ENCODE measurements at places on chromosomes 1 and 21. TPM values are rescaled to one million over a fixed set of nuclear protein-coding genes. Genes with fewer than 3 reads are reported as not detected.

DNA sequence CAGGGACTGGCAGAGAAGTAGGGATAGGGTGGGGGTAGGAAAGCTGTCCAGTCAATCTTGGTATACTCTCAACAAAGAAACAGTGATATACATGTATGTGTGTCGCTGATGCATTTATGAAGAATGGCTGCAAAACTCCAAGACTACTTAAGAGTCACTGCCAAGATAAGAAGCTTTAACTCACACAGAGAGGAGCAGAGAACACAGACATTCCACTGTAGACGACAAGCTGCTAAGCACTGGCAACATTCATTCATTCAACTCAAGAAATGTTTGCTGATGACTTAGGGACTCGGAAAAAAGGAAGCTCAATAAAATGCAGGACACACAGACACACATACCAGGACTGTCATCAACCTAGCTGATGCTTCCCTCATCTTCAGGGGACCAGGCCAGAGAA lies 5.5 kb downstream of the CTNNBIP1 start:
- no peak overlapping the region for H3K4me3 ChIP-seq
- no peaks in the 10 kb centered on the region for H3K36me3 ChIP-seq
- no peaks in the 10 kb centered on the region for H3K27me3 ChIP-seq
- peaks cover 37% of the 10 kb centered on the region for H3K4me1 ChIP-seq

DNA sequence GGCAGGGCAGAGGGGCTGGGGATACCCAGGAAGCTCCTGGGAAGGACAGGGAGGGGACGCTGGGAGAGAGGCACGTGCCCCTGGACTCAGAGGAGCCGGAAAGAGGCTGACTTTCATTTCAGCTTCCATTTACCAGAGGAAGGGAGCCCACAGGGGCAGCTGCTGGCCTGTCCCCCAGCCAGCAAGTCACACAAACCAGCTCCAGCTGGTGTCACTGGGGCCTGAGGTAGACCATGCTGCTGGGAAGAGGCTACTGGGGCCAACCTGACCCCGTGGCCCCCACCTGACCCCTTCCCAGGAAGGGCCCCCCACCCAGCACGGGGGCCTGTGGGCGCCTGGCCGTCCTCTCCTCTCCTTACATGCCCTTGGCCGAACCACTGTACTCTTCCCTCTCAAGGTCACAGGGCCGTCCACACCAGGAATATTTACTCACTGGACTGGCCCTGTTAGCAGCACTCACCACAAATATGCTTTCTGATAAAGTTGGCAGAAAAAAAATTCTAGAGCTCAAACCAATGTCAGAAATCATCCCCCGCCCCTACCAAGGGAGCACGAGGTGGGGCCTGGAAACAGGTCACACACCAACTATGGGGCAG lies 110.5 kb downstream of the CASZ1 start:
- peak overlapping the region; percentile 95 for H3K27ac ChIP-seq
- H3K4me3 ChIP-seq = no peak overlapping the region
- DNase-seq = no peak
- peaks cover 70% of the 10 kb centered on the region for H3K4me1 ChIP-seq
- H3K27me3 ChIP-seq = no peaks in the 10 kb centered on the region

- H3K27ac ChIP-seq = no peak overlapping the region
- H3K27me3 ChIP-seq = no peaks in the 10 kb centered on the region
- no peak for DNase-seq
- H3K36me3 ChIP-seq = no peaks in the 10 kb centered on the region
- no peaks in the 10 kb centered on the region for H3K4me1 ChIP-seq
Observed at GRCh38 chr1:25711555-25712298, 88.3 kb upstream of the SELENON start.

- DNase-seq = no peak
- H3K27ac ChIP-seq = peak overlapping the region; percentile 49
- H3K27me3 ChIP-seq = no peaks in the 10 kb centered on the region
- H3K4me1 ChIP-seq = peaks cover 12% of the 10 kb centered on the region
Observed at GRCh38 chr1:19495799-19496526, 10.6 kb upstream of the CAPZB start.

SPOCD1 gene
- total RNA-seq = 0.80 TPM

- DNase-seq = no peak
- no peak overlapping the region for H3K4me3 ChIP-seq
- no peak overlapping the region for H3K27ac ChIP-seq
- no peaks in the 10 kb centered on the region for H3K36me3 ChIP-seq
Observed at GRCh38 chr1:82560566-82560965, 759.8 kb downstream of the ADGRL2 start.

FMO4 gene
- 1.00 TPM for total RNA-seq

DNA sequence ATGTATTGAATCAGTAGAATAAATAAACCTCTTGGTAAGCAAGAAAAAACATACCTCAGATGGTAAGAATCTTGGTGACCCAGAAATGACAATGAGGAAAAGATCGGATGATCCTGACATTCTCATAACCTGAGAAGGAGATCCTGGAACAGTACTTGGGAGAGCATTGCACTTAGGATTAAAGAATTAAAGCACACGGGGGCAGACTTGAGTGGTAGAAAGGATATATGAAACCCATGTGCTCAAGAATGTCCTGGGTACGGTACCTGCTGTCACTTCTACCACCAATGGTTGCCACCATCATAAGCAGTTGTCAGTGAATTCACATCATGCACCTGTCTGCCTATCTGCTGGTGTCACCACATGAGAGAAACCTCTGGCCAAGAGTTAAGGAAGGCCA lies 108.9 kb upstream of the GJB5 start:
- H3K4me3 ChIP-seq = no peak overlapping the region
- no peaks in the 10 kb centered on the region for H3K4me1 ChIP-seq
- no peak overlapping the region for H3K27ac ChIP-seq
- H3K36me3 ChIP-seq = no peaks in the 10 kb centered on the region
- DNase-seq = no peak

- no peaks in the 10 kb centered on the region for H3K4me1 ChIP-seq
- no peaks in the 10 kb centered on the region for H3K27me3 ChIP-seq
- no peak overlapping the region for H3K27ac ChIP-seq
- H3K36me3 ChIP-seq = no peaks in the 10 kb centered on the region
- no peak overlapping the region for H3K4me3 ChIP-seq
Observed at GRCh38 chr1:164969253-164969652, 387.3 kb downstream of the LMX1A start.

GRCh38 chr1:234170622-234171021 lies 202.6 kb upstream of the COA6 start:
- no peaks in the 10 kb centered on the region for H3K36me3 ChIP-seq
- H3K27ac ChIP-seq = no peak overlapping the region
- H3K4me3 ChIP-seq = no peak overlapping the region

GJA9 gene
- not detected for total RNA-seq

CYP4A11 gene
- not detected for total RNA-seq

COL6A2 gene
- total RNA-seq = 172 TPM

GRCh38 chr1:204792354-204792692 lies 78.3 kb upstream of the NFASC start:
- no peak overlapping the region for H3K4me3 ChIP-seq
- H3K27ac ChIP-seq = no peak overlapping the region
- no peak for DNase-seq

FAM72B gene
- total RNA-seq = not detected

KCNK2 gene
- total RNA-seq = 0.41 TPM

DNA sequence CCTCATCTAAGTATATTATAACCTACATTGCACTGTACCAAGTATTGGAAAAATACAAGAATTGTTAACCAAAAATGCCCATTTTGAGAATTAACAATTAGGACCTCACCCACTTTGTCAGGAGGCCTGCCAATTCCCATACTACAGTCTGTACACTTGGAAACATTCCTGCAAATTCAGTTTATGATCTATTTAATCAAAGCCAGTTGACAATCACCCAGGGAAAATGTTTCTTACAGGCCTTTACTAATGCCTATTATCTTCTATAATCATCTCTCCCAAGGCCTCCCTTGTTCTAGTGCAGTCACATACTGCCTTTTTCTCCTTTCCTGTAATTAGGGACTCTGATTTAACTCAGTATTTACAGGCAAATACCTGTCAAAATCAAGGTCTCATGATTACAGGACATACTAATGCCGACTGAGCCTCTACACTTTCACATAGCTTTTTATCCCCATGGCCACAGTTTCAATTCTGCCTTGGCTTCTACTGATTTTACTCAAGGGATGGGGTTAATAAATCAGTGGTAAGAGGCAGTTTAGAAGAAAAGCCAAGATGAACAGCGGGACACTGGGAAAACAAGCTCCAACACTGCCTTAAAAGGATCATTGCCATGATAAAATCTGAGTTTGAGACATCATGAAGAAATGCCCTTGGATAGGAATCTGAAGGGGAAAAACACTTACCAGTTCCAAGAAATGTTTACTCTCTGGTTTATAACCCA lies 338.7 kb downstream of the VAV3 start:
- peak overlapping the region; percentile 15 for H3K27ac ChIP-seq
- no peak for DNase-seq
- no peaks in the 10 kb centered on the region for H3K36me3 ChIP-seq
- no peaks in the 10 kb centered on the region for H3K27me3 ChIP-seq

DNA sequence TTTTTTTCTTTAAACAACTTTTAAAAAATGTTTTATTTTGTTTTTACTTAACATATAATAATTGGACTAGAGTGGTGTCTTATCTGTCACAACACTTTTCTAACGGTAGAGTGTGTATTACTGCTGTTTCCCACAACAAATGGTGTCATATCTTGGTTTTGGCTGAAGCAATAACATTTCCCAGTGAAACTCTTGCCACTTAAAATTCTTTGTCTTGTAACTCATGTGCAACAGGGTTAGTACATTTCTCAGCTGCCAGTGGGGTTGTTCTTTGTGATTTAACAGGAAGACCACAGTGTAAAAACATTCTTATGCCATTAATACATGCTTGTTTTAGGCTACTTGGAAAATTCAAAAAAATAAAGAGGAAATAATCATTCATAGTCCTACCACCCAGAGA lies 43.5 kb downstream of the ALPL start:
- H3K4me1 ChIP-seq = no peaks in the 10 kb centered on the region
- DNase-seq = no peak
- H3K27ac ChIP-seq = no peak overlapping the region
- H3K27me3 ChIP-seq = peaks cover 27% of the 10 kb centered on the region
- H3K36me3 ChIP-seq = no peaks in the 10 kb centered on the region
- H3K4me3 ChIP-seq = no peak overlapping the region

SYCP1 gene
- not detected for total RNA-seq

Measured in transverse colon (tissue), 4 donors.